ENCODE measurements at places on chromosomes 7 and 10. TPM values are rescaled to one million over a fixed set of nuclear protein-coding genes. Genes with fewer than 3 reads are reported as not detected.

DNA sequence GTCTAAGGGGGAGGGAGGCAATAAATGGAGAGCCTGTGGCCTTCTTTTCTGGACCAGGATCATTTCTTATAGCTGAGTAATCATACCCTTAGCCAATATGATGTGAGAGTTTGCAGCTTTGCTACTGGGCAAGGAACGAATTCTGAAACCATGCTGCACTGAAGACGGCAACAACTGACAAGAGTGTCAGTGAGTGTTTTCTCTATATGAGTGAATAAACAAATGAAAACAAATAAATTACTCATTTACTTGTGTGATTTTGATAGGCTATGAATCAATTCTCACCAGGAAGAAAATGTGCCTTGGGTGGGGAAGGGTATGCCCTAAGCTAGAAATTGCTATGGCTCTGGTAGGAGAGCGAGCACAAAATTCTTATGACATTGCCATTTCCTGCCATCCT lies 79.4 kb upstream of the LRRN3 start:
- DNase-seq = no peak

NUDT13 gene
- total RNA-seq = 2.3 TPM

GRM3 gene
- not detected for total RNA-seq

CYP2C19 gene
- total RNA-seq = not detected

HMX3 gene
- total RNA-seq = not detected

- DNase-seq = no peak
Observed at GRCh38 chr7:151436446-151437158, 3.3 kb downstream of the CRYGN start.

POLR2J gene
- total RNA-seq = 48.1 TPM

HMX2 gene
- total RNA-seq = not detected

- no peak for DNase-seq
Observed at GRCh38 chr10:113179265-113179664, 229.2 kb downstream of the TCF7L2 start.

DEPP1 gene
- 22.5 TPM for total RNA-seq

DNA sequence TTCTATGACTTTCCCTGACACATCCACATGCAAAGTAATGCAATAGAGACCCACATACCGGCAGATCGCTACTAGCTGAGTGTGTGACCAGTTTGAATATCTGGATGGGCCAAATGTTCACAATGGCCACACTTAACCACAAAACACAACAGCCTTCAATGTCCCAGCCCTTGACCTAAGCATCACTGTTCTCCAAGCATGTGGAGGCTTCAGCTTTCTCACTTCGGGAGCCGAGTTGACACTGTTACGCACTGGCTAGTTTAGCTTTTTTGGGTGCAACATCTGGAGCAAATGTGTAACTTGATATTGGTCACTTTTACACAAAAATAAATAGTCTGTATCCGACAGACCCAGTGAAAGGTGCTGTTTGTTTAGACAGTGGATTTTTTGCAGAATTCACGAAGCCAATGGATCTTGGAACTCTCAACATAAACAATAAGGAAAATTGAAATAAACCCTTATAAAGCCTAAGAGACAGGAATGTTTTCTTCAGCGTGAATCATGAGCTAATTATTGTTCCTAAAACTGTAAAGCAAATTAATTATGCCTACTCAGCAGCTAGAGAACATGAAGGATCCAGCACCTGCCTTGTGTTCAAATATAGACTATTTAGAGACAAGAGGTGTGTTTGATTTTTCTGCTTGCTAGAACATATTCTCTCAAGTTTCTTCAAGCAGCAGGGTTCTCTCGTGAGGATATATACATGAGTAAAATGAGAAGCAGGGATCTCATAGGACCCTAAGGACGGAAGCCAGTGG lies 117.6 kb upstream of the JCAD start:
- no peak for DNase-seq

PRPS1L1 gene
- not detected for total RNA-seq
